ENCODE measurements at places on chromosomes 11 and 22.

GRCh38 chr11:47078751-47079521, 97.7 kb downstream of the ARFGAP2 start:
- no peak for DNase-seq

DNA sequence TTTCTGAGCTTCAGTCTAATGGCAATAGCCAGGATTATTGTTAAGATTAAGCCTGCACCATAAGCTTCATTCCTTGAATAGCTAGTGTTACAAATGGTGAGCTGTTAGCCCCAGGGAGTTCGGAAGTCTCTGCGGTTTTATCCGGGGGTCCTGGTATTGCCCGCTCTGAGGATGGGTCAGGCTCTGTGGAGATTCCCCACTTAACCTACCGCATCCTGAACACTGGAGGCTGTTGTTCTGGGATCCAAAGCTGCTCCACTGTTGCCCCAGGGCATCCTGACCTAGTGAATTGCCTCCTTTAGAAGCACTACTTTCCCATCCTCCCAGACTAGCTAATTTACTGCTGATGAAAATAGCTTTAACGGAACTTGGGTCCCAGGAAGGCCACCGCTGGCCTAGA, 14.5 kb upstream of the PEX26 start:
- no peak for DNase-seq

DNA sequence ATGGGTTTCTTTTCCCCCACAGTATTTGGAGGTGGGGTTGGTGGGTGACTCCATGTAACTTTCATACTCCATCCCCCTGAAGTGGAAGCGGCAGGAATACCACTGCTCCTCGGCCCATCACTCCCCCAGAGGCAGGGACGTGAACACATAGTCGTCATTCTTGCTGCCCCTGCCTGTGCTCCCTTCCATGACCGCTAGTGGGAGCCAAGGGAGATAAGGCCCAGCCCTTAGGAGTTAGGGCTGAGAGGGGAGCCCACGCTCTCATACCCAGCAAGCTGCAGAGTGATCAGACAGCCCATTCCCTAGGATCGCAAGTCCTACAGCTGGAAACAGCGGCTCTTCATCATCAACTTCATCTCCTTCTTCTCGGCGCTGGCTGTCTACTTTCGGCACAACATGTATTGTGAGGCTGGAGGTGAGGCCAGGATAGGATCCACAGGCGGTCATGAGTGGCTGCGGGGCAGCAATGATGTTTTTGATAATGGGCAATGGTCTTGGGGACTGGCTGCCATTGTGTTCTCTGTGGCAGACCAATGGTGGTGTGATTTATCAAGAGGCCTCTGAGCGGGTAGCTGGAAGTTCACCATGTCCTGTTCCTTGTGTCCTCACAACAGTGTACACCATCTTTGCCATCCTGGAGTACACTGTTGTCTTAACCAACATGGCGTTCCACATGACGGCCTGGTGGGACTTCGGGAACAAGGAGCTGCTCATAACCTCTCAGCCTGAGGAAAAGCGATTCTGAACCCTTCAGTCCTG, 15.9 kb downstream of the RHOG start:
- peak; percentile 83 for DNase-seq

DNA sequence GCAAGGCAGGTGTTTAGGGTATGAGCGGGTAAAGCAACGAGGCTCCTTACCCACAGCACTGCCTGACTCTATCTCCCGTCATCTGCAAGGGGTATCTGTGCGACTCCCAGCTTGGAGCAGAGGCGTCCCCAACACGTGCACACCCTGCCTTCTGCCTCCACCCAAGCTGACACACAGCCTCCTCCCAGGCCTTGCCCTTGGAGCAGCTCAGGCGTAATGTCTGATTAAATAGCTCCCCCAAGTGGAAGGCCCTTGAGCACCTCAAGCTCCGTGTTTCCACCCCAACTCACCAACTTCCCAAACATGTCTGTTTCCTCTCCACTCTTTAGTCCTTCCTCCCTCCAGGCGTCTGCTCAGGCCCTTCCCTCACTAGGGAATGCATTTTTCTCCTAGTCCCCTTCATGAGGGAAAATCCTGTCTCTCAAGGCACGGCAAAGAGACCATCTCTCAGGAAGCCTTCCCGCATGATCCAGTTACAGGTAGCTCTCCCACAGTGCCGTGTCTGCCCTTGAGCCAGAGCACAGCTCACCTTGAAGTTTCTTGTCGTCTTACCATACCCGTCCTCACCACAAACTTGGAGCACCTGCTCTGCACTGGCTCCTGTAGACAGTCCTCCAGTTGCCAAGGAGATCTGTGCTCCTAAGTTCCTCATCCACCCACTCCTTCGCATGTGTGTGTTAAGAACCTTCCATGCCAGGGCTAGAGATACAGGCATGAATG, 15.8 kb downstream of the CYB5R2 start:
- DNase-seq, result no peak

GRCh38 chr11:122155765-122156527, 39.9 kb upstream of the BLID start:
- no peak for DNase-seq

DNA sequence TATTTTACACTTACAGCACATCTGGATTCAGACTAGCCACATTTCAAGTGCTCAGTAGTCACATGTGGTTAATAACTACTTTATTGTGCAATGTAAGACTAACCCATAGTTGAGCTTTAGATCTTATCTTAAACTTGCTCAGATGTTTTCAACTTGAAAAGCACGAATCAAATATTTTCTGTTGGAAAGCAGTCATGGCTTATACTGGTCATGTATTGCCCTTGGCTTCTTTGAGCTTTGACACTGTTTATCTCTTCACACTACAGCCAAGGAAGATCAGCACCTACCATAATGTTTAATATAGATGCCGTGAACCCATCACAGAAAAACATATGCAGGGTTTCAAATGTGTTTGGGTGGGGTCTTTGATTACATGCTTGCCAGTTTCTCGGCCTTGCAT, 4.4 kb downstream of the RBX1 start:
- DNase-seq, result no peak

DNA sequence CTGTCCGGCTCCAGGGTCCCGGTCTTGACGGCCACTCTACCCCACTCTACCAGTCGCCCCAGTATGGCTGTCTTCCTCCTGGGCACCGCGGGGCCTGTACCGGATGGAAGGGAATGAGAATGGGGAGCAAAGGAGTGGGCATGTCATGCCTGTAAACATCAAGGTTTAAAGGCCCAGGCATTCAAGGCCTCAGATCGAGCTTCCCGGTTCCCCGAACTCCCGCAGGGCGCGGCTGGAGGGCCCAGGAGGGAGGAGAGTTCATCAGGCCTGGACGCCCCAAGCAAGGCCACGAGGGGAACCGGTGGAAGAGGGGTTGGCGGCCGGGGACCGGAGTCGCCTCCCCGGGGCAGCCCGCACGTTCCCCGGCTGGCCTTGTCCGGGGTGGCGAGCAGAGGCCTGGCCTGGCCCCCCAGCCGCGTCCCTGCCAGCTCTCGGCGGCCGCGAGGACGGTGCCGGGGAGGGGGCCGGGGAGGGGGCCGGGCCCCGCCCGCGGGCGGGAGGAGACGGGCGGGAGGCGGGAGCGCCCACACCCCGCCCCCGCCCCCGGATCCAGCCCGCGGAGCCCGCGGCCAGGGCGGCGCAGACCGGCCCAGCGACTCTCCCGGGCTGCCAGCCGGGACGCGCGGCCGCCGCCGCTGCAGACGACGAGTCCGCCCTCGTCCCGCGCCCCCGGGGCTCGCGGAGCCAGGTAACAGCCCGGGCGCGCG, at the start of gene CDC42EP1:
CDC42EP1 (plus strand) TSS at position 580 of the 707 bp plus-strand sequence. CDS start 5,870 bp downstream, outside the sequence.
- no peak for DNase-seq

DNA sequence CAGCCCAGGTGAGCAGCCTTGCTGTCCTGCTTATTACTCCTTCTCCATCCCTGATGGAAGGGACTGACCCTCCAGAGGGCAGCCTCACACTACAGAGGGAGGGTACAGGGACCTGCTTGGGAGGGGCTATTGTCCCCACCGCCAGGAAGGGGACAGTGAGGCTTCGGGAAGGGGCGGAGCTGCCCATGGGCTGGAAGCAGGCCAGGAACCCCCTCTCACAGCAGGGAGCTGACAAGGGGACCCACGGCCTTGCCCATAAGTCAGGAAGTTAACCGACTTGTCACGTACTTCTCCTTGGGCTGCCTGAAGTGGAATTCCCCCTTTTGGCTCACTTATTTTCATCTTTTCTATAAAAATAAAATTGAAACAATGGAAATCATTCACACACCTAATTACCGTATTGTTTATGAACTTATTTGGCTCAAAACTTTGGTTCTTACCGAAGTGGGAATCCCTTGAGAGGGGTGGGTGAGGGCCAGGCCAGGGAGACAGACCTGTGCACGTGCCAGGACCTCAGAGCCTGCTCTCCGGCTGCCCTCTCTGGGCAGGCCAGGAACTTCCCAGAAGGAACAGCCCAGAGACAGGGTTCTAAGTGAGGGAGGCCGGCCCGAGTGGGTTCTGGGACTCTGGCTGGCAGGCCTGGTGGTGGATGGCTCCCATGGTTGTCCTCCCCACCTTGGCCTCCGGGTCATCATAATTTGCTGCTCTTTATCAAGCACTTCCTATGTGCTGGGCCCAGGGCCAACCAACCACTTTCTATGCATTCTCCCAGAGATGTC, 5.8 kb downstream of the MGAT3 start:
- peak; percentile 27 for DNase-seq

DNA sequence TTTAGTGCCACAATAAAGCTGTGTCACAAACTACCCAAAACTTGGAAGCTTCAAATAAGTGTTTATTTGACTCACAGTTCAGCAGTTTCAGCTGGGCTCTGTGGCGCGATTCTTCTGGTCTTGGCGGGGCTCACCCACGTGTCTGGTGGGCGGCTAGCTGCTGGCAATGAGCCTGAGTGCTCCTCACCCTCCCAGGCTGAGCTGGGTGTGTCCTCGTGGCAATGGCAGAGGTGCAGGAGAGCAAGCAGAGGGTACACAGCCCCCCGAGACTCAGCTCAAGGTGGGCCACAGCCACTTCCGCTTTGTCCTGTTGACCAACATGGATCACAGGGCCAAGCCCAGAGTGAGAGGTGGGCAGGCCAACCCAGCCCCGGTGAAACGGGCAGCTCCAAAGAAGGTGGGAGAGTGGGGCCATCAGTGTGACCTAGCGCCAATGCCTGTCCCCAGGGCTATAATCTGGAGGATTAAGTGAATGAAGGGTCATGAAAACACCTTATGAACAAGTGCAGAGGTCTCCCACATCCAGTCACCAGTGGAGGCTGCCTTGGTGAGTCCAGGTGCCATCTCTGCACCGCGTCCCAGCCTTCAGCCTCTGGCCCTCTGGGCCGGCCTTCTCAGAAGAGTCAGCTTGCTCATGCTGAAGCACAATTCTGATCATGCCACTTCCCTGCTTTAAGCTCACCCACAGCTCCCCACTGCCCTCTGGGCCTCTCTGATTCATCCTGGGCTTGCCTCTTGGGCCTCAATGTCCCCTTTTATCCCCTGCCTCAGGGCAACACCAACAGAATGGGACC, 74.6 kb upstream of the RTL6 start:
- DNase-seq, result no peak

DNA sequence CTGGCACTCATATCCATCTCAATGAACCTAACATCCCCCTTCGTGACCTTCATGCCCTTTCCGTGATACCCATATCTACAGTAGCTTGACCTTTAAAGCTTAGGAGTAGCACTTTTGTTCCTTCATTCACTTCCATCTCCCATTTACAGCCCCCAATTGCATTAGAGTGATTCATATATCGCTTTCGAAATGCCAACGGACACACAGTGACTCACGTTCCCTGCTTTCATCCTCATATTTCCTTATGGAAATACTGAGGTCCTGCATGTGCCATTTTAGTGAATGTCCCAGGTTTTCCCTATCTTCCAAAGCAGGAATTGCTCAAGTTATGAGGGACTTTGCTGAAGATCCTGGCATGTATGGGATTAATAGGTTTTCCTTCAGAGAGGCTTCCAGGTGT, 44.3 kb upstream of the CEP126 start:
- DNase-seq, result no peak

DNA sequence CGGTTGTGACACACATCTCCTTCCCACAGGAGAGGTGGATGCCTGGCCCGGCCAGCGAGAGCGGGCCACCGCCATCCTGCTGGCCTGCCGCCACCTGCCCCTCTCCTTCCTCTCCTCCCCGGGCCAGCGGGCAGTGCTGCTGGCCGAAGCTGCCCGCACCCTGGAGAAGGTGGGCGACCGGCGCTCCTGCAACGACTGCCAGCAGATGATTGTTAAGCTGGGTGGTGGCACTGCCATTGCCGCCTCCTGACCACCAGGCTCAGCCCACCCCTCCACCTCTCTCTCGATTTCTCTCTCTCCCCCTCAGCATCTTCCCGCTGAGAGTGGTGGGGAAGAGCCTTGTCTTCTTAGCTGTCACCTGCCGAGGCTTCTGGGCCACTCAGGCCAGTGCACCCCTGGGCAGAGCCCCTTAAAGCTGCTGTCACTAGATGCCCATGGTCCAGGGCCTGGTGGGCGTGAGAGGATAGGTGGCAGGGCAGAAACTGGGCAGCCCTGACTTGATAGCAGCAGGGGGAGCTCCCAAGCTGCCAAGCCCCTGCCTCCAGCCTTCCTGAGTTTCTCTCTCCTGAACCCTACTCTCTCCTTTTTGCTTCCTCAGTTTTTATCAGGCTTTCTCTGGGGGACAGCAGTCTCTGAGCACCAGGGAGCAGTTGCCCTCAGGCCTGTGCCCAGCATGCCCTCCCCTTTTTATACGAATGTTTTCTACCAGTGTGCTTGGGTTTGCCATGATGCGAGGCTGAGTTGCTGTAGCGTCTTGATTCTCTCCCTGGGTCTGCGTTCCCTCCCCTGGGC, 9.3 kb downstream of the SHISA8 start:
- no peak for DNase-seq

GRCh38 chr22:43302531-43303041, 40.6 kb downstream of the SCUBE1 start:
- DNase-seq, result no peak

DNA sequence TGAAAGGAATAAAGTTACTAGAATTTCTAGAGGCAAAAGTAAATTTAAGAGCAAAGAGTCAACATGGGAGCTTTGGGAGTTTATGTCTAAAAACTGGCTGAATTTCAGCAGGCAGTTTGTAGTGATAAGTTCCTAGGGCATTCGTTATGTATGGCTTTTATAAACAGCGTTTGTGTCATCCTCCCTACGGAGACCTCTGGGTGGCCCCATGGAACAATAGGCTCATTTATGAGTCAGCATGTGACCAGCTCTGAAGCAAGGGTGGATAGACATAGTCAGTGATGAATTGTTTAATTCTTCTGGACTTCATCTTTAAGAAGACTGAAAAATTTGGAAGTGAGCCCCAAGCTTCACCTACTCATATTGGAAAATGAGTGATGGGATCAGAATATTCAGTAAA, 37.1 kb downstream of the SVIP start:
- no peak for DNase-seq

DNA sequence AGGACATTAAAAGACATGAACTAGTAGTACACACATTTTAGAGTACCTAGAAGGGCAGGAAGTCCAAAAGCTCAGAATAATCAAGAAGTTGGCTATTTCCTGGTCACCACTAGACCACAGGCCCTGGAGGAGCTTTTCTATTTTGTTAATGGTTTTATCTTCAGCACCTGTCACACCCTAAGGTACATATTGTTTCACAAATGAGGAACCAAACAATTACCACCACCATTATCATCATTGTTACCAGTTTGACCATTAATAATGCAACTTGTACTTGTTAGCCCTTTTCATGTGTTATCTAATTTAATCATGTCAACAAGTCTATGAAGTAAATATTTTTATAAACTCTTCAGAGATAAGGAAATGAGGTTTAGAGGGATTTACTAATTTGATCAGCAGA, 4.9 kb downstream of the MRPL48 start:
- no peak for DNase-seq
